ENCODE measurements at places on chromosomes 6 and 20.

DNA sequence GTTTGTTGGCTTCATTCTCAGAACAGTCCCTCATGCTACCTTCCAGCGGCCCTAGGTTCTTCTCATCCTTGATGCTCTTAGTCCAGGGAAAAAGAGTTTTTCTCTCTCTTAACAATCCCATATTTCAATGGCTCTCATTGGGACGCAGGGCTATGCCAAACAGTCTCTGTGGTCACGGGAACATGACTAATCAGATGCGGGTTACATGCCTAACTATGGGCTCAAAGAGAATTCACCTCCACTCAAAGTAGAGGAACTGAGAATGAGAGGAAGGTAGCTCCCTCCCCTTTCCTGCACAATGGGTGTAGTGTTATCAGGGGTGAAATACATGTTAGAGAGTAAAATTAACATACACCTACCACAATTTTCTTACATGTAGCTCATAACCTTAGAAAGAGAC, 18.1 kb upstream of the ATRN start:
- no peak for DNase-seq

- DNase-seq, result peak; percentile 0
Measured at GRCh38 chr6:27684264-27685211, 211.6 kb upstream of the ZNF184 start.

DNA sequence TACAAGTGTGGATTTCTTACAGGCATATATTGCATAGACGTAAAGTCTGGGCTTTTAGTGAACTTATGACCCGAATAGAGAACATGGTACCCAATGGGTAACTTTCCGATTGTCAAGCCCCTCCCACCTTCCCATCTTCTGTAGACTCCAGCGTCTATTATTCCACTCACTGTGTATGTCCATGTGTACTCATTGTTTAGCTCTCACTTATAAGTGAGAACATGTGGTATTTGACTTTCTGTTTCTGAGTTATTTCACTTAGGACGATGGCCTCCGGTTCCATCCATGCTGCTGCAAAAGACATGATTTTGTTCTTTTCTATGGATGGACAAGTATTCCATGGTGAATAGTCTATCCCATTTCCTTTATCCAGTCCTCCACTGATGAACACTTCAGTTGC, 306.4 kb downstream of the CD83 start:
- DNase-seq, result no peak

GRCh38 chr20:50368813-50369224, 141.4 kb upstream of the PTPN1 start:
- no peak for DNase-seq

DNA sequence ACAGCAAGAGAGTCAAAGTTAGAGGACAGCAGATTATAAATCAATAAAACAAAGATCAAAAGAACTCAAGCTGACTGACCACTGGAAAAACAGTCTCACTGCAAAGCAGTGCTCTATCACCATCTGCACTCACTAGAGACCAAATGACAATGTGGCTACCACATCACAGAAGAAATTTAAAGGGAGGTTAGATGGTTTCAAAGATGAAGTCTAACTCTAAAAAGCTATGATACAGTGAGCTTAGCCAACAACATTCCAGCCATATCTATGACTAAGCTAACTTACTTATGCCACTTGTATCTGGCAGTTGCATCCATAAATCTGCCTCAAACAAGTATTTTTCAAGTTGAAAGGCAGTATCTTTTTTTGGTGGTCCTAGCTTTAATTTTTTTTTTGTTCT, 68.6 kb downstream of the ARHGAP18 start:
- DNase-seq, result no peak

DNA sequence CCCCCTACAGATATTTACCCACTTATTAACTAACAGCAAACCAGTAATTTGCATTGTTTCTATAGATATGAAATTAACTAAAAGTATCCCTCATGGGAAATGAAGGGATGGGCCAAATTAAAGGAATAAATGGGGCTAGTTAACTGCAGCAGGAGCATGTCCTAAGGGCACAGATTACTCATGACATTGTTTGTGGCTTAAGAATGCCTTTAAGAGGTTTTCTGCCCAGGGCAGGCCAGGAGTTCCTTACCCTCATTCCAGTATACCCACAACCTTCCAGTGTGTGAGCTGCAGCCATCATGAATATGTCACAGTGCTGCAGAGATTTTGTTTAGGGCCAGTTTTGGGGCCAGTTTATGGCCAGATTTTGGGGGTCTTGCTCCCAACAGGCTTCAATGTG, 1101.9 kb downstream of the PRIM2 start:
- no peak for DNase-seq

GRCh38 chr6:5619249-5619648, 357.9 kb downstream of the FARS2 start:
- no peak for DNase-seq

- DNase-seq, result no peak
Measured at GRCh38 chr6:169779896-169780295, 28.5 kb downstream of the ERMARD start.

GRCh38 chr20:39880890-39881289, 808.1 kb downstream of the MAFB start:
- DNase-seq, result no peak

GRCh38 chr6:149336609-149336928, 19.1 kb downstream of the TAB2 start:
- DNase-seq, result no peak

DNA sequence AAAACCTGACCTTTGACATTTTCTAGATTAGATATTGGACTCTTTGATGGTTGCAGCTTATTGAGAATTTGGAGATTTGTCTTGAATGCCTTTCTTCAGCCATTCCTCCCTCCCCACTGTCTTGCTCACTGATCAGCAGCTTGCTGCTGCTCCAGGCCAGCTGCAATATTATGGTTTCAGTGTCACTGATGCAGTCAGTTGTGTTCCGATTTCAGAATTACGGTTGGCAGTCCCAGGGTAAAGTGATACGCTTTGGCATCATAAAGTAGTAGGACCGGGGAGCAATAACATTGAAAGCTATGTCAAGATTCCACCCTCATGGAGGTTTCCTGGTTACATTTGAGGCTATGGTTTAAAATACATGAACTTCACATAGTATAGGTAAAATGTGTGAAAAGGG, 152.6 kb downstream of the BCKDHB start:
- no peak for DNase-seq

DNA sequence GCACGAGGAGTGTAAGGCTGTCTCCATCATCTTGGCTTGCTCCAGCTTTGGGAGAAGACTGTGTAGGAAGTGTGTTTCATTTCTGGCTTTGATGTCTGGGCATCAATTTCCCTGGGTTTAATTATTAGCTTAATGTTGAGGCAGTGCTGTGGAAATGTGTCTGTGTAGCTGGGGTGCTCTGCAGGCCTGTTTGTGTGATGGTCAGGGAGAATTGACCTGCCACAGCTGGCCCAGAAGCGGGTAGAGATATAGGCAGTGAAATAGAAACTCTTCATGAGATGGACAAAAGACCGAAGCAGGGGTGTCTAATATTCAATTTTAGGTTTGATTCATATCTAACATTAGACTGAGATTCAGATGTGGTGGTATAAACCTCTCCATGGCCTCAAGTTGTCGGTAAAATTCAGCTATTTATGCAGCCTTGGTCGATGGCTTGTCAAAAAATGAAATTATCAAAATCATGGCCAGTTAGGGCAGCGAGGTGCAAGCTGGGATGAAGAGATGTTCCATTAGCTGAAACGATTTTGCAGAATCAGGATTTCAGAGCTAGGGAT, 95.3 kb upstream of the SNX9 start:
- DNase-seq, result no peak

DNA sequence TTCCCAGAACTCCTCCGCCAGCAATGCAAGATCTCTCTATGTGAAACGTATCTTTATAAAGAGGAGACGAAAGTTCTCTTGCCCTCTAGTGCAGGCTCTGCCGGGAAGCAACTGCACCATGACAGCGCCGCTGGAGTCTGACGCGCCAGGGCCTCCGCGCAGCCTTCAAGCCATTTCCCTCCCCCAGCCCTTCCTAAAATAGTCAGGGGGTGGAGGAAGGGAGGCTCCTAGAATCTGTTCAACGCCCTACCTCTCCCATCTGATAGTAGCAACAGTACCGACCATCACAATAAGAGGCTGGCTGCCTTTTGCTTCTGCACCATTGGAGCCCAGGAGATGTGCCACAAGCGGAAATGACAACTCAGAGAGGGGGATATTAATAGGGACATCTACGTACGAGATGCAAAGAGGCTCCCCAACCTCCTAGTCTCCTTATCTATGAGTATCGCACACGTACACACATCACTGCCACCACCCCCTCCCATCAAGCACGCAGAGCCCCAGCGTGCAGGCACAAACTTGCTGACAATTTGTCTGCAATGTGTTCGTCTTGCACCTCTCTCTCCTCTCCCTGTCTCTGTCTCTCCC, 1.0 kb downstream of the SYNE1 start:
- peak; percentile 71 for DNase-seq
